ENCODE measurements at places on chromosomes 7 and 10. TPM values are rescaled to one million over a fixed set of nuclear protein-coding genes. Genes with fewer than 3 reads are reported as not detected.
A peak's percentile ranks its signal among the peaks of the same experiment; 100 is the strongest.

ARHGEF35 gene
- total RNA-seq: 1.1 TPM

ENKUR gene
- not detected for total RNA-seq

TRIM74 gene
- total RNA-seq: not detected

STAMBPL1 gene
- total RNA-seq: 35.3 TPM

SPDYE1 gene
- not detected for total RNA-seq

DNA sequence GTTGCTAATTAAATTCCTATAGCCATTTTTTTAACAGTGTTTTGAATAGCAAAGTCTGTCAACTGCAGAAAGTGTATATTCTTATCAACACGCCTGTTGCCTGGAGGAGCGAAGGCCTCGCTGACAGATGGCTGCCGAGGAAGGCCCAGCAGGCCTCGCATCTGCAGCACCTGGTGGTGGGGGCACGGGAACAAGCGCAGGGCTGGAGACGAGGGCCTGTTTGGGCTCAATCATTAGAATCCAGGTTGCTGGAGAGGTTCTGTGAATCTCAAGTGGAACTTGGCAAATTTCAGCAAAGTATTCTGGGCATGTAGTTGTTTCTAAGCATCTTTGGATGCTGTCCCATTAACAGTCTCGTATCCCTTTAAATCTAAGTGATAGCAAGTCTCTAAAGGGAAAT is 66.1 kb upstream of the FAM204A start:
- no peak for DNase-seq

DNA sequence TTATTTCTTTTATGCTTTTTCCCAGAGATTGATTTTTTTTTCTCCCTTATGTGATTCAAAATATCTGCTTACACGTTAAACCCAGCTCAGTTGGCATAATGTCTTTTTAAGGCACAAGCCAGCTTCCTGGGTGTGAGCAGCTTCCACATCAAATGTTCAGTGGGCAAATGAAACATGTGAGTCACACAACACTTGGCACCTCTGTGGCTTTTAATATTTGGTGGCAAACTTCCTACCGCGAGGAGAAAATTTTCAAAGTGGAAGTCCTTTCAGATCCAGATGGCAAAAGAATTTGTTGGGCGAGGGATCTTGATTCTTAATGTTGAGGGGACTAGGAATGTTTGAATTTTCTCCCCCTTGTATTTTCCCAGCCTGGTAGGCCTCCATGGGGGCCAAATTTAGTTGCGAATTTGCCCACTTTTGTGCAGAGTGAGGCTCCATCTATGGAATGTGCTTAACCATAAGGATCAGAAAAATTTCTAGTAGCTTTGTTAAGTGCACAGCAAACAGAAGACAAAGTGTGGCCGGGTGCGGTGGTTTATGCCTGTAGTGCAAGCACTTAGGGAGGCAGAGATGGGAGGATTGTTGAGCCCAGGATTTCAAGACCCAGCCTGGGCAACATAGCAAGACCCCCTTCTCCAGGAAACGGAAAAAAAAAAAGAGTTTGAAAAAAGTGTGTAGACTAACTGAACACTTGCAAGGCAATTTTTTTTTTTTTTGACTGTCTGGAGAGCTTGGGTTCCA is 31.0 kb downstream of the CUX1 start:
- no peak for DNase-seq

- no peak for DNase-seq
These were observed 15.4 kb downstream of the SEC24C start for GRCh38 chr10:73759512-73760115.

- peak; percentile 100 for DNase-seq
These were observed 10.3 kb upstream of the STK17A start for GRCh38 chr7:43572516-43573049.

DNA sequence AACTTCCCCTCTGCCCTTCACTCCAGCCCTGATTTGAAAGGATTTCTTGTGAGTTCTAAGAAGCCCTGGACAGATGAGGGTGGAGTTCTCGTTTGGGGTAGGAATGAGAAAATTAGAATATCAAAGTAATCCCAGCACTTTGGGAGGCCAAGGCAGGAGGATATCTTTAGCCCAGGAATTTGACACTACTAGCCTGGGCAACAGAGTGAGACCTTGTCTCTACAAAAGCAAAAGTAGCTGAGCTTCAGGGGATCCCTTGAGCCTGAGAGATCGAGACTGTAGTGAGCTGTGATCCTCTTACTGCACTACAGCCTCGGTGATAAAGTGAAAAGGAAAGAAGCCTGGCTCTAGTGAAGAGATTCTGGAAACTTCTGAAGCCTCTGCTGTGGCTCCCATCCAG is 76.2 kb downstream of the TET1 start:
- DNase-seq: no peak

DNA sequence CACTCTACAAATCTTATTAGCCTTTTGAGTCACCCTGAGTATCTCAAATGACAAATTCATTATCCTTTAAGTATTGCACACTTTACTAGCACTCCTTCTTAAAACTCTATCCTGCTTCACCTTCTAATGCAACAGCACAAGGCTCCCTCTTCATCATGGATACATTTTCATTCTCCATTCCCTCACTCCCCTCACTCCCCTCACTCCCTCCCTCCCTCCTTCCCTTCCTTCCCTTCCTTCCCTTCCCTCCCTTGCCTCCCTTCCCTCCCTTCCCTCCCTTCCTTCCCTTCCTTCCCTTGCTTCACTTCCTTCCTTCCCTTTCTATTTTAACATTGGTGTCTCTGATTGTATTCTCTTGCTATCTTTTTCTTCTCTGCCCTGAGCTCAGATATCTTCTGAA is 130.5 kb downstream of the PCLO start:
- DNase-seq: no peak

- no peak for DNase-seq
These were observed 39.7 kb downstream of the CADPS2 start for GRCh38 chr7:122846591-122846990.

DNA sequence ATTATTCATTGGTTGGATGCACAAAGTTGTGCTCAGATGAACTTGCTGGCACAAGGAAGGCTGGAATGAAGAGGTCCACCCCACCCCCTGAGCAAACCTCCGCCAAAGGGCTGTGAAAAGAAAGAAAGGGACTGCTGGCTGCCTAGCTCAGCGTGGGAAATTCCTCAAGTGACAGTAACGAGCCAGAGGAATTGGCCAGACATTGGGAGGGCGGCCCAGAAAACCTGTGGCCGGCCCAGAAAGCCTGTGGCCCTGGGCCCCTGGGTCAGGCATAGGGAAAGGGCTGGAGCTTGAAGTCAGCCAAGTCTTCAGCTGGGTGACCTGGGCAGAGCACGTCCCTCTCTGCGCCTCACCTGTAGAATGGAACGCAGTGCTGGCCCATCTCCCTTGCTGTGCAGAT is 30.6 kb upstream of the CTBP2 start:
- DNase-seq: no peak

GRCh38 chr10:91805110-91805838 is 7.0 kb downstream of the TNKS2 start:
- no peak for DNase-seq

- peak; percentile 44 for DNase-seq
These were observed 190.9 kb downstream of the RPS24 start for GRCh38 chr10:78224602-78225001.

DNA sequence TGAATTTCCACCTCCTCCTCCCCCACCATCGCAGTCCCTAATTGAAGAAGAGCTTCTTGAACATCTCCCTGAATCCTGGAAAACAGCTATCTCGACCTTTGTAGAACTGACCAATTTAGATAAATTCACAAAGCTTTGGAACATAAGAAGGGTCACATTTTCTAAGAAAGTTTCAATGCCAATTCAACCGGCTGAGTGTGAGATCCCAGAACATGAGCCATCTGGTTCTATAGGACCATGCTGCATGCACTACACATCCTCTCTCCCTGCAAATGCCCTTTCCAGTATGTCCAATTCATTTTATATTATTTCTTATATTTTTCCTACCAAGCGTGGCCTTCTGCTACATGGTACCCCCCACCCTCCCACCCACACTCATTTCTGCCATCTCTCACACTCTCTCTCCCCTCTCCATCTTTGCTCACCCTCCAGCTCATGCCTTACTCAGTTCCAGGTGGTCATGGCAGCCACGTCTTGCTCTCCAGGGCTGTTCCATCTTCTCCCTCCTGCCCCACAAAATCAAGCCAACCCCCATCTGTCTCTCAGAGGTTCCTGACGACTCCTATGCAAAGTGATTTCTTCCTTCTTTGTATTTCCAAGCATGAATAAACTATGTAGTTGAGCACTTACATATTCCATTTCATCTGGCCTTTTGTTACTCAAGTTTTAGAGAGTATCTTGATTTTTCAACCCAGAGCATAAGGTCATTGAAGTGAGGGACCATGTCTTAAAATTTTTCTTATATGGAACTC is 19.3 kb downstream of the FRMD4A start:
- DNase-seq: no peak

- DNase-seq: no peak
These were observed 382.2 kb upstream of the NRP1 start for GRCh38 chr10:33716501-33717267.

GRCh38 chr7:11069591-11069990 is 95.9 kb downstream of the PHF14 start:
- DNase-seq: no peak

- DNase-seq: no peak
These were observed 70.2 kb downstream of the PIP4K2A start for GRCh38 chr10:22644222-22644621.

- peak; percentile 91 for DNase-seq
These were observed 54.7 kb upstream of the SYPL1 start for GRCh38 chr7:106166651-106167342.

Measured in fibroblast of the aortic adventitia (primary cell).